ENCODE measurements at places on chromosomes 3 and 15.

DNA sequence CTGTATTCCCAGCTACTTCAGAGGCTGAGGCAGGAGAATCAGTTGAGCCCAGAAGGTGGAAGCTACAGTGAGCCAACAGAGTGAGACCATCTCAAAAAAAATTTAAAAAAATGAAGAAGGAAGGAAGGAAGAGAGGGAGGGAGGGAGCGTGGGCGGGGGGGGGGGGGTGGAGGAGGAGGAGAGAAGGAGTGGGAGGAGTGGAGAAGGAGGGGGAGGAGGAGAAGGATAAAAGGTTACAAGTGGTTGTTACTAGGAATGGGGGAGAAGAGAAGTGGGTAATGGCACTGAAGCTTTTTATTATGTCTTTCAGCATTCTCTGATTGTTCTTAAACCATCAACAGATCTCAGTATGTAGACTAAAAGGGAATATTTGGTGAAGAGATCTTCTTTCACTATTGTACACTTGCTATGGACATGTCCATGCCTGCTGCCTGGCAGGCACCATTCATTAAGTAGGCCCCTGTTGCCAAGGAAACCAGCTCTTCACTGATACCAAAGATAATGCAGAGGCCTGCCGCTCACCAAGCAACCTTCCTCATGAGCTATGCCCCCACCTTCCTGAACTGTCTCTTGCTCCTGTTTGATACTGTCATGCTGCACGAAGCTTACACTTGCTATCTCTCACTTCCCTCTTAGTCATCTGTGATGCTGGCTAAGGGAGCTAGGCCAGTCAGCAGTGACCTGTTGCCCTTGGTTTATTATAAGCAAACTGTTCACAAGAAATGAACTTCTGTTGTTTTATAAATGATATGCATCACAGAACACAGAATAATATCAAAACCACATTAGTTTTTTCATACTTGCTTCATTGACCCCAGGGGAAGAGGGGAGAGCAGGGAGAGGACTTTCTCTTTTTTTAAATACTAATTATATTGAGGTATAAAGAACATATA lies 23.1 kb downstream of the EPM2AIP1 start:
- peak; percentile 62 for DNase-seq

DNA sequence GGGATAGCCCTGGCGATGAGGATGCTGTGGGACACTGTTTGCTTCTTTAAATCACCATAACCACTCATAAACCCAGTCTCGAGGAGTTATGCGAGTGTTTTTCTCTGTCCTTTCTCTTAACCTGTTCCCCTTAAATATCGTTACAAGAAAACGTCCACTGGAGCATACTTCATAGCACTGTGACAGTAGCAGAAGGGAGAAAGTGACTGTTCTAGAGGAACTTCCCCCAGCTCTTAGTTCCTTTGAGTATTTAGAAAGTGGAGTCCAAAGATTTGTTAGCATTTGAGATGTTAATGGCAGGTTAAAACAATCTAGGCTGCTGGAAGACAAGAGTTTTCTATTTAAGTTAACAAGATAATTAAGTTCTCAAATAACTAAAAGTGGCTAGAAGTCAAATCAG lies 142.0 kb downstream of the GADL1 start:
- no peak for DNase-seq

GRCh38 chr3:178761024-178761423 lies 224.8 kb downstream of the KCNMB2 start:
- no peak for DNase-seq

DNA sequence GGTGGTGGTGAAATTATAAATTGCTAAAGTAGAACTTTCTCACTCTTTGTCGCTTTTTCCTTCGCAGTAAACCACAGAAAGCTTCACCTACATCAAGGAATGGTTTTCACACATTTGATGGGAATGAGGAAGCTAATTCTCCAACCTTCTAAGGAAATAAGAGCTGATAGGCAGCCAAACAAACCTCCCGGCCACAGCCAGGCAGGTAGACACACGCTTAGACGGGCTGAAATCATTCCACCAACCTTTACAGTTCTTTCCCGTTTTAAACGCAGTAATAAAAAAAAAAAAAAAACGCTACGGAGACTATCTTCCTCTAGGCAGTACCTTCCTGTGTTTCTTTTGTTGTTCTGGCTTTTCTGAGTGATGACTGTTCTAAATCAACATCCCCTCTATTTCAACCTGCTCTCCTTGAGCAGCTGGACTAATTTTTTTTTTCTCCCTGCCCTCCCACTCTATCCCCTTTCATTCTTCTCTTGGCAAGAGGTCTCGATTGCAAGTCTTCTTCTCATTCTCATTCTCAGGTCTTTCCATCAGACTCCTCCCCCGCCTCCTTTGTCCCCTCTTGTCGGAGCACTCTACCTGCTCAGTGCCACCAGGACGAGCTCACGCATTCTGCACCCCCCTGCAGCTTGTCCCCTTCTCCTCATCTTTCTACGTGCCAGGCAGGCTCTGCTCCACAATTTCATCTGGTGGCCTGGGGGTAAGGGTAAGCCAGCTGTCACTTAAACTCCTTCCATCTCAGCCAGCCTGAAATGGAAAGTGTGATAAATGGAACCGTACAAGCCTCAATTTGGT lies 391.1 kb upstream of the MDFIC2 start:
- no peak for DNase-seq

DNA sequence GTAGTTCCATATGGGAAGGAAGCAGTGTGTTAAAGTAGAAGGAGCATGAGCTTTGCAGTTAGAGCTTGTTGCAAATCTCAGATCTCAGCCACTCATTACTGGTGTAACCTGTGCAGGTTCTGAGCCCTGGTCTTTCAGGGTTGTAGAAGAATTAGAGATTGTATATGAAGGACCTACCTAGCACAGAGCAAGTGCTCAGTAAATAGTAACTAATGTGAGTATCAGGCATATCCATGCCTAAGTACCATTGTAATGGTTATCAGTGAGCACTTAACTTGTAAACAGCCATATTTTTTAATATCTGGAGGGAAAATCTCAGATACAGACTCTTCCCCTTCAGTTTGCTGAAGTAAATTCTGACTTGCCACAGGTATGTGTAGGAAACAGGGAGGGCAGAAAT lies 59.3 kb downstream of the MAP6D1 start:
- DNase-seq, result no peak

GRCh38 chr15:52162260-52162659 lies 28.9 kb downstream of the GNB5 start:
- DNase-seq, result no peak

- no peak for DNase-seq
Observed at GRCh38 chr3:170555329-170555728, 30.5 kb downstream of the SLC7A14 start.

DNA sequence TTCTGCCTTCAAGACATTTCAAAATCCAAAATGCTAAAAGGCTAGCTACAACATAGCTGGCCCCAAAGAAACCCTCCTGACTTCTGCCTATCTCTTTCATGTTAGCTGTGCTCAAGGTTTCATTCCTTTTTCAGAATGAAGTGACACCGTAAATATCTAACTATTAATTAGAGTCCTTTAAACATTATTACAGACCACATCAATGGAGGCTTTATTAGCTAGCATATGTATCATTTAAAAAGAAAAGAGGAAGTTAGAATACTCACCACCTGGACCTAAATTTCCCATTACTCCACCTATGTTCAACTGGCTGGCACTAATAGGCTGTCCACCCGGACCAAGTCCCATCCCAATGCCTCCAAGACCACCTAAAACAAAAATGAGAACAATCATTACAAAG lies 24.6 kb downstream of the MYEF2 start:
- no peak for DNase-seq
